ENCODE measurements at places on chromosomes 2 and 18.

DNA sequence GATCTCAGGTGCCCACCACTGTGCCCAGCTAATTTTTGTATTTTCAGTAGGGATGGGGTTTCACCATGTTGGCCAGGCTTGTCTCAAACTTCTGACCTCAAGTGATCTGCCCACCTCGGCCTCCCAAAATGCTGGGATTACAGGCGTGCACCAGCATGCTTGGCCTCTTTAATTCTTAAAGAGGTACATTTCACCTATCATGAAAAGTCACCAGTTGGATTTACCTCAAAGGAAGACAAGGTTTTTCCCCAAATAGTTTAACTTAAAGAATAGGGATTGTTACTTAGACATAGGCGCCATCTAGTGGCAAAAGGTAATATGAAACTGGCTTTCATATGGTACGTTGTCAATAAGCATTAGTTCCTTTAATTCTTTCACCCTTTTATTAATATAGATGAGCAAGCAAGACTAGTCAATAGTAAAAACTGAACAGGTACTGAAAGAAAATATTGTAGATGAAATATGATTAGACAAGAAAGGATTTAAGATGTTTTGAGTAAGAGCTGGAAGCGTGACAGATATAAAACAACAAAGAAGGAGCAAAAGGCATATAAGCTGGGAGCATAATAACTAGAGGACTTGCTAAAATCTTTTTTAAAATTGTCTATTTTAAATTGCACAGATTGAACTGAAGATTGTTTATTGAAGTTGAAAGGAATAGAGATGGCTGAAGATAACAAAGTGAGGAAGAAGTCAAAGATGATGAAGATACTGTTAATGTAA is 35.0 kb upstream of the PSMD14 start:
- peak; percentile 39 for DNase-seq

DNA sequence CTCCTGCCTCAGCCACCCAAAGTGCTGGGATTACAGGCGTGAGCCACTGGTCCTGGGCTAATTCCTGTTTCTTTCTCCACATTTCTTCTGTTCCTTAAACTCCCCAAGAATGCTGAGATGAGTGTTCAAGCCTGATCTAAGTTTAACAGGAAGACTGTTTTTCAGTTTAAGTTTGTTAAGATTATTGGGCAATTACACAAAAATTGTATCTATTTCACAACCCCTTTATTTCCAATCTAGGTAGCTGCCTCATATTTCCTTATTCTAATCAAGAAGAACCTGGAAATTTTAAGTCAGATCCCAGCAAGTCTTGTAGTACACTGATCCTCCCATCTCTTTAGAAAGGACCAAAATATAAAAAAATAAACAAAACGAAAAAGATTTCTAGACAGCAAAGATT is 11.7 kb downstream of the SFT2D3 start:
- no peak for DNase-seq

- no peak for DNase-seq
These were observed 602 bp upstream of the ADAM17 start for GRCh38 chr2:9556121-9556743.

DNA sequence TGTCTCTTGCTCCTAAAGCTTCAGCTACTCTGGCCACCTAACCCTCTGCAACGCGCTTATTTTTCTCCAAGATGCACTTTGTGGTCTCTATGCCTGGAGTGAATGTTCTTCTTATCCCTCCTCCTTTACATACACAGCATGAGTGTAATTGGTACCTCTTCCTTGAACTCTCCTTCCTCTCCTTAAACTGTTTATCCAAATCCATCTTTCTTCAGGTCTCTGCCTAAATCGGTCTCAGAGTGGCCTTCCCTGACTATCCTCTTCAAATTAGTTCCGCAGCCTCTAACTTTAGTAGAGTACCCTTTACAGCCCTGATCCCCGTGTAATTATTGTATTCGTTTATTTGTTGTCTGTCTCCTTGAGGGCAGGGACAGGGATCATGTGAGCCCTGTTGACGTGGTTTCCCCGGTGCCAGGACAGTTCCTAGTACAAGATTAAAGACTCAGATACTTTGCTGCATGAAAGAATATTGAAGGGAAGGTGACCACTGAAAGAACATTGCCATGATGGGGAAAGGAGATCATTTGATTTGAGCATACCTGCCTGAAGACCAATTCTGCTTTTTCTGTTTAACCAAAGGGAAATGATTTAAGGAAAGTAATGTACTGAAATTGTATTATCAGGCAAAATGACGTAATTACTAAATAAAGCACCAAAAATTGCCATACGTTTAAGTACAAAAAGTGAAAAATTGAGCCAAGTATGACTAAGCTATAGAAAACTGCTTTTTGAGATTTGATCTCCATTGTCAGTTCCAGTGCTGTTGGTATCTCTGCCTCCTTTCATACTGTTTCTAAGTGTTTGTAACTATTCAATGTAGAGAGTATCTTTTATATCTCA is 1.2 kb downstream of the CNOT9 start:
- DNase-seq, result no peak

DNA sequence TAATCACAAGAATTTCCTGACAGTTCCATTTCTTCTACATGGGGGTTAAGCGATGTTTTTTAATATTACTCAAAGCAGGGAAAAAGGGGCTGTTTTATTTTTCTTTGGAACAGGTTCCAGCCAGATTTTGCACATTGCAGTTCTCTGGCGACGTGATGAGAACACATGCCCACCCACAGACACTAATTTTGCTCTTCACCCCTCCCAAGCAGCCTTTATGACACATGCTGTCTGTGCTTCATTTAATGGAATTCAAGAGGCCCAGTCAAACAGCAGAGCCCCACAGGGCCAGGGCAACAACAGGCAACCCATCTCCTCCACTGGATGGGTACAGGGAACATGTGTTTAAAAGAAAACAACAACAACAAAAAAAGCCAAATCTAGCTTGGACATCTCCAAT is 70.8 kb downstream of the SPRED2 start:
- no peak for DNase-seq

DNA sequence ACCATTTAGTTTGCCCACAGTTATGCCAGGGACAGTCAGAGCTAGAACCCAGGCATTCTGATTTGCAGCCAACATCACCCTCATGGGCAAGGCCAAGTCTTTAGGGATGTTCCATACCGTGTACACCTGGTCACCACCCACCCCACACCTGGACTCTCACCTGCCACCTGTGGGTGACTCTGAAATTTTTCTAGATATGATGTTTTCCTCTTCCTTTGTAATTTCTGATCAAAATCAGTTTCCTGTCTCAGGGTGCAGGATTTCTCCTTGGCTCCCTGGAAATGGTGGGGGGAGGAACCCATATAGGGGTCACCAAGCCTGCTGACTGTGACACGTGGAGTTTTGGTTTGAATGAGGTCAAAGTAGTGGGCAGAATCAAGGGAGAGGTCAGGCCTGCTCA is 138.2 kb downstream of the ACOXL start:
- DNase-seq, result no peak

- DNase-seq, result no peak
These were observed 31.2 kb downstream of the PIEZO2 start for GRCh38 chr18:11118051-11118766.

- DNase-seq, result no peak
These were observed 611.0 kb downstream of the TSN start for GRCh38 chr2:122366427-122366826.

- DNase-seq, result no peak
These were observed 208.6 kb downstream of the PARD3B start for GRCh38 chr2:204753841-204754240.

DNA sequence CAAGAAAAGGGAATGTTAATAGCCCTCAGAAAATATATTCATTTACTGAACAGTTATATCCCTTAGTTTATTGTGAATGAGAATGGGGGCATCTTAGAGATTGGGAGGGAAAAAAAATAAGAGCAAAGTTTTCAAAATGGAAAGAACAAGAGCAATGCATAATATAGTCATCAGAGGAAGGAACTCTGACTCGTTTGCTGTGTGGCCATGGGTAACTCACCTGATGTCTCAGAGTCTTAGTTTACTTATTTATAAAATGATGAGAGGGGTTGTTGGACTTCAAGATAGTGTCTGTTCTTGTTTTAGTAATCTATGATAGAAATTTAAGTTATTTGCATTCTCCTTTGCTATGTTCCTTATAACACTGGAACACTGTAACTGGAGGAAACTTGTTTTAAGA is 70.7 kb downstream of the EML4 start:
- DNase-seq, result no peak

DNA sequence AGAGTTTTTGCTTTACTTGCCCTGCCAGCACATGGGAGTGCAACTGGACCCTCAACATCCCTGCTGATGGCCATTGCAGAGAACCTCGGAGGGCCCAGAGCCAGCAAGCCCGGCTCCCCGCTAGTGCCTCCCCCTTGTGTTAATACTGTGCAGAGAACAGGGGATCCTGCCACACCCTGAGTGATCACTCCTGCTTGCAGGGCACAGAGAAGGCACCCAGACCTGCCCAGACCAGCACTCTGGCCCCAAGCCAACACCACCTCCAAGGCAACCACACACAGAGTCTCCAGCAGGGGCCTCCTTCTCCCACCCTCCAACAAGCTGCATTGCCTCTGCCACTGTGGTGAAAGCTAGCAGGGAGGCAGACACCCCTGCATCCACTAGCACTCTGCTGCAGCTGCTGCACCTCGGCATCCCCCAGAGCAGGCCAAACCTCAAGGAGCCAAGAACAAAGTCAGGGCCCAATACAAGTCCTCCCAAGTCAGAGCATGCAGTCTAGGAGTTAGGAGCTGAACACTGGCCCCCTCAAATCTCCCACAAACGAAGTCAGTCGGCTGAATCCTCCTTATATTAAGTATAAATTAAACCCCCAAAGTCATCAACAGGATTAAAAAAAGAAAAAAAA is 157.7 kb downstream of the CCDC178 start:
- DNase-seq, result no peak

DNA sequence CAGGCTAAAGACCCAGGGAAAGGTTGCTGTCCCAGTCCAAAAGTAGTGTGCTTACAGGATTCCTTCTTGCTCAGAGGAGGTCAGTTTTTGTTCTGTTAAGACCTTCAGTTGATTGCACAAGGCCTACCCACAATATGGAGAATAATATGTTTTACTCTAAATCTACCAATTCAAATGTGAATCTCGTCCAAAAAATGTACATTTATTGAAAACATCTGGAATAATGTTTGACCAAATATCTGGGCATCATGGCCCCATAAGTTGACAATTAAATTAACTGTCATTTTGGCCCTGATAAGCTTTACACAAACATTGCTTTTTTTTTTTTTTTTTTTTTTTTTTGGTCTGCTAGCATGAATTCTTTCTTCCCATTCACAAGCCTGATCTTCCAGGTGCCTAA is 109.8 kb downstream of the CCDC178 start:
- DNase-seq, result no peak

GRCh38 chr2:28094739-28095138 is 204.2 kb downstream of the BABAM2 start:
- DNase-seq, result no peak

DNA sequence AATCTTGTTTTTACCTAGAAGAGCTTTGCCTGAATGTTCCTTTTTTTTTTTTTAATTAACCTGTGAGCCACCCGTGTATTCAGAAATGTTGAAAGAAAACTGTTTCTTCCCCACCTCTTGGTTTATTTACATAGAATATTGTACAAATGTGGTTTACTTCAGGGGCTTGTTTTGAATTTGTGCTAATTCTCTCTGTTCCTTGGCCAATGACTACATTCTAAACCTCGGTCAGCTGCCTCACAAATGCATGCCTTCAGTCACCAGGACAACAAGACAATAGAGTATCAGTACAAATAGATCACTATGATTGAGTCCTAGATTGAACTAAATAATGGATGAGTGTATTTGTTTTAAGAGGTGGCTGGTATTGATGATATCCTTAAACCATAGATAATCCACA is 36.0 kb downstream of the AGFG1 start:
- DNase-seq, result no peak

DNA sequence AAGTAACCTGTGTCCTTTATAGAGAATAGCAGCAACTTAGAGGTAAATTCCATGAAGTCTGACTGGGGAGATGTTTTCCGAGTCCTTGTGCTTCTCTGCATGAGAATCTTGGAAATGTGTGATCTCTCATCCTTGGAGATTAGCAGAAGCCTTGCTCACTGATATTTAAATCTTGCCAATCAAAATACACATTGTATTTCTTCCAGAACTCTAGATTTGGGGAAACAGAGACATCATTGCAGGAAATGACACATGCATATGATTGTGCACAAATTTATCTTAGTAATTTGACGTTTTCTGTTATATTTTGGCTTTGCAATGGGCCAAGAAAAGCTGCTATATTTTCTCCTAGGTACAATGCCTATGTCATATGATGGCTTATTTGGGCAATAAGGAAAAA is 182.6 kb downstream of the ZNF804A start:
- no peak for DNase-seq

DNA sequence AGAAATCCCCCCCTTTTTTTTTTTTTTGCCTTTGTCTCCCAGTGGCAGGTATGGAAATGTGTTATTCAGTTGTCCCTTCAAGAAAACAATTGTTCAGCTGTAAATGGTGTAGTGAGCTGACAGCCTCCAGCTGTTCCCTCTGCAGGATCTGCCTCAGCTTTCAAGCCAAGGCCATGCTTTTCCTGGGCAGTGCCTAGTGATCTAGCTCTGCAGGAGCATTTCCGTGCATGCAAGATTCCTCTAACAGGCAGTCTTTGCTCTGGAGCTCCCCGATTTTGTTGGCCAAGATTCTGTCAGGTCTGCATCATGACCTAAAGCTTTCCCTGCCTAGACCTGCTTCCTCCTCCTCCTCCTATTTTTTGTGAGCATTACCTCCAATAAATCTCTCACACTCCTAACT is 300.7 kb upstream of the UBE2E3 start:
- DNase-seq, result peak; percentile 18

DNA sequence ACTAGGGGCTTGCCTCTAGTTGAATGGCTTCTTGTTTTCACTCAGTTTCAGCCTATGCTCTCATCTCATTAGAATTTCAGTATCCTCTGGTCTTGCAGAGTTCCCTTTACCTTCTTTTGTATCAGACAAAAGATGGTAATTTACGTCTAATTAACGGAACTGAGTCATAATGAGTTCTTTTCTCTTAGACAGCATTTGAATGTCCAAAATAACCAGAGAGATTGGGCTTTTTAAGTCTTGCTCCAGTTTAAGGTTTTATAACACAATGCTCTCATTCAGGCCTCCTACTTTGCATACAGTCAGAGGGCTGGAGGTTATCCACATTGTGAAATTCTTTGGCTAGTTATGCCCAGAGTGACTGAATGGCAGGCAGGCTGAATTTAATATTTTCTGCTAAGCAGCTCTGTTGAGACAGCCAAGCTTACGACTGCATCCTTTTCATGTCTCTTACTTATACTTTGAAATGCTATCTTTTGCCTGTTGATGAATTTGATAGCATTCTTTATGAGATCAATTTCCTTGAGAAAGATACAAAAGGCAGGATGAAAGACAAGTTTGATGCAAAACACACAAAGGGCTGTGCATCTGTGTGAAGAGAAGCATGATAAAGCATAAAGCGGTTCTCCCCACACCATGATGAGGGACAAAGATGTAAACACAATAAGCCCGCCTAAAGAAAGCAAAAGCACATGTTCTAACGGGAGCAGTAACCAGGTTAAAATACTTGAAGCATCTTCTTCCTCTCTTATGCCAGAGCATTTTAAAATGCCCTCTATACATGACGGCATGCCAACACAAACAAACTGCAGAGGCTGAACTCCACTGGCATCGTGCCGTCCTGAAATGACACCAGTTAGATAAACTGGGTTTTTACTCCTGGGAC is 90.0 kb downstream of the CDH2 start:
- no peak for DNase-seq

- DNase-seq, result no peak
These were observed 32.6 kb upstream of the BCL11A start for GRCh38 chr2:60586081-60586480.
